Endothelial cell of umbilical vein (primary cell): ENCODE measurements at places on chromosomes 2 and 18. TPM values are rescaled to one million over a fixed set of nuclear protein-coding genes. Genes with fewer than 3 reads are reported as not detected.

Gene AP1S3
- total RNA-seq, result 3.2 and 3.8 TPM in 2 replicates

Gene ITGB6
- not detected in 2 replicates for total RNA-seq

Gene KLHL14
- total RNA-seq, result not detected in 2 replicates

Gene PDE1A
- total RNA-seq, result 0.49 and 0.83 TPM in 2 replicates

Gene DES
- not detected in 2 replicates for total RNA-seq

Gene MBD2
- total RNA-seq, result 105 and 110 TPM in 2 replicates

Gene ALPI
- total RNA-seq, result not detected in 2 replicates

Gene PTMA
- total RNA-seq, result 1,418 and 1,488 TPM in 2 replicates

Gene SCYGR8
- not detected in 2 replicates for total RNA-seq

Gene HSBP1L1
- 3.7 and 5.2 TPM in 2 replicates for total RNA-seq

Gene ZFP36L2
- total RNA-seq, result 73.4 and 75.9 TPM in 2 replicates

Gene CTNNA2
- total RNA-seq, result not detected in 2 replicates

Gene SERPINB2
- 0.24 and 0.39 TPM in 2 replicates for total RNA-seq

Gene KCNJ13
- total RNA-seq, result not detected in 2 replicates

Gene UCN
- total RNA-seq, result 0.75 TPM in 1 of 2 replicates, not detected in the other

Gene PRKAG3
- not detected in 2 replicates for total RNA-seq

Gene SERPINB7
- not detected in 2 replicates for total RNA-seq

Gene LOXL3
- 0.95 and 0.97 TPM in 2 replicates for total RNA-seq

Gene GREB1
- 0.23 and 0.58 TPM in 2 replicates for total RNA-seq

Gene POMC
- 0.69 and 2.7 TPM in 2 replicates for total RNA-seq

Gene RAB17
- total RNA-seq, result 0.55 and 0.77 TPM in 2 replicates

Gene NEURL3
- total RNA-seq, result not detected in 2 replicates

Gene EGR4
- not detected in 2 replicates for total RNA-seq

Gene TUBA3E
- total RNA-seq, result not detected in 2 replicates

Gene GPR45
- not detected in 2 replicates for total RNA-seq

Gene ARHGAP28
- total RNA-seq, result 21.0 and 23.4 TPM in 2 replicates

Gene ABCB11
- total RNA-seq, result 0.44 and 0.58 TPM in 2 replicates

Gene MPP4
- total RNA-seq, result 7.6 and 9.7 TPM in 2 replicates

Gene DSC2
- not detected in 2 replicates for total RNA-seq

Gene KIAA2012
- total RNA-seq, result not detected in 2 replicates

Gene WDSUB1
- total RNA-seq, result 4.8 and 7.3 TPM in 2 replicates

Gene NEU4
- not detected in 2 replicates for total RNA-seq

Gene LOXHD1
- total RNA-seq, result not detected in 2 replicates

Gene LAMA3
- 7.1 and 12.3 TPM in 2 replicates for total RNA-seq

Gene RAD51AP2
- total RNA-seq, result not detected in 2 replicates

Gene TMEM198
- total RNA-seq, result not detected in 2 replicates

Gene FSHR
- total RNA-seq, result not detected in 2 replicates

Gene REEP1
- total RNA-seq, result 0.21 and 0.53 TPM in 2 replicates

Gene PROKR1
- total RNA-seq, result not detected in 2 replicates

Gene INPP5D
- total RNA-seq, result 43.3 and 46.6 TPM in 2 replicates

Gene CIB4
- total RNA-seq, result not detected in 2 replicates

Gene TRAPPC8
- 30.1 and 34.1 TPM in 2 replicates for total RNA-seq

Gene POTEF
- total RNA-seq, result 0.09 TPM in 1 of 2 replicates, not detected in the other

Gene EMILIN2
- 11.3 and 13.4 TPM in 2 replicates for total RNA-seq

Gene SPRED2
- 7.8 and 9.6 TPM in 2 replicates for total RNA-seq
